ENCODE measurements at places on chromosomes 7 and 10.

GRCh38 chr10:77201135-77202106 is 436.2 kb downstream of the KCNMA1 start:
- no peak for DNase-seq

- peak; percentile 62 for DNase-seq
These were observed 97.7 kb upstream of the EFCAB10 start for GRCh38 chr7:105678811-105679495.

DNA sequence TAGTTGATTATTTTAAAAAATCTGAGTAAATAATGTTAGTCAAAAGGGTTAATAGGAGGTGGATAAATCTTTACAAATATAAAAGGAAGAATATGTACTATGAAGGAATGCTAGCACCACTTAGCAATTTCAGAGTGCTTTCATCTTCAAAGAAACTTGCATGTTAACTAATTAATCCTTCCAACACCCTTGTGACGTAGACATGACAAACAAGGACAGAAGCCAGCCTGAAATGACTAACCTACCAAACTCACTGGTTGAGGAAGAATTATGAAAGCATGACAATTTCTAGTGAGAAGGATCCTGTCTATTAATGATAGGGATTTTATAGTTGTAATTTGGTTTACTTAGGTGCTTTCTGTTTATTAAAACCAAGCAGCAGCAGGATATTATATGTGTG is 468.0 kb upstream of the FZD8 start:
- DNase-seq = no peak

DNA sequence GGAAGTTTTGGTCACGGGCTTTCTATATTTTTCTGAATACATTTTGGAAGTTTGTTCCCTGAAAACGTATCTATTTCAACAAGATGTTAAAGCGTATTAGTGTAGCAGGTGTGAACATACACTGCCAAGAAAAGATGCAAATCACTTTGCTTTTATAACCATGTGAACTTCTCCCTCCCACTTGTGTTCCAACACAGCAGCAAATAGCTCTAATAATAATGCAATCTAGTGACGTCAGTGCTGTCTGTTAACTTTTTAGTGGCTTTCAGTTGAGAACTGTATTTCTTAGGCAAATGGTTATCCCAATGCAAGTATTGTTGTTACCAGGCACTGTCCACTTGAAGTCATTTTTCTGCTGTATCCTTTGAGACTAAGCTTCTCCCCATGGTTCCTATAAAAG is 188.4 kb upstream of the IGFBP3 start:
- no peak for DNase-seq

DNA sequence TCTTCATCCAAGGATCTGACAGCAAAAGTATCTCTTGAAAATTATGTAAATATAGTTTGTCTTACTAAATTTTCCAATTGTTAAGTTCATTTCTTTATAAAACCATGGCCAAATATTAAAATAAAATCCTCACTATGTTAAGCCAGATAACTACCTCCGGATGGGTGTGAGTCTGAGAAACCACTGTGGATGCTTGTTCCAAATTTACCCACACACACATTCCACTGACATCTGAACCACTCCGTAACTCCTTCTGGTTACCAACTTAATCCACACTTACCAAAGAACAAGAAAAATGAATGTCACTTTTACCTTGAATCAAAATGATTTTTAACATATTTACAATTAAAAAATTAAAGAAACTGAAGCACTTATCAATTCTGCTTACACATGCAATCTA is 19.7 kb downstream of the CYTH3 start:
- DNase-seq = no peak

DNA sequence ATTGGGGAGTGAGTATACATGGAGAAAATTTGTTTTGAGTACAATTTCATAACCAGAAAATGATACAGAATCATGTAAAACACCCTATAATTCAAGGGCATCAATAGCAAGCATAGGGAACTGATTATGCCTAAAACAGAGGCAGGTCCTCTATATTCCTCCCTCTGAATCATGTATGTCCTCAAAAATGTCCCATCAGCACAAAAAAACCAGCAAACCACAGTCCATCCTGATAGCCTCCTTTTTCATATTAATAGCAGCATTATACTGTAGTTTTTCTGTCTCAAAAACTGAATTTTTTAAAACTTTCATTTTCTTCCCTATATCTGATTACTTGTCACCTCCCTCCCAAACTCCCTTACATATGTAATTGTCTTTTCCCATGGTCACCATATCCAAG is 1057.3 kb downstream of the CNTNAP2 start:
- DNase-seq = no peak

- no peak for DNase-seq
These were observed at the start of gene TUBAL3 for GRCh38 chr10:5404208-5405041. Gene TUBAL3, minus strand, starts transcription at chr10:5404828. Its CDS starts 36 bp downstream, at chr10:5404792.

DNA sequence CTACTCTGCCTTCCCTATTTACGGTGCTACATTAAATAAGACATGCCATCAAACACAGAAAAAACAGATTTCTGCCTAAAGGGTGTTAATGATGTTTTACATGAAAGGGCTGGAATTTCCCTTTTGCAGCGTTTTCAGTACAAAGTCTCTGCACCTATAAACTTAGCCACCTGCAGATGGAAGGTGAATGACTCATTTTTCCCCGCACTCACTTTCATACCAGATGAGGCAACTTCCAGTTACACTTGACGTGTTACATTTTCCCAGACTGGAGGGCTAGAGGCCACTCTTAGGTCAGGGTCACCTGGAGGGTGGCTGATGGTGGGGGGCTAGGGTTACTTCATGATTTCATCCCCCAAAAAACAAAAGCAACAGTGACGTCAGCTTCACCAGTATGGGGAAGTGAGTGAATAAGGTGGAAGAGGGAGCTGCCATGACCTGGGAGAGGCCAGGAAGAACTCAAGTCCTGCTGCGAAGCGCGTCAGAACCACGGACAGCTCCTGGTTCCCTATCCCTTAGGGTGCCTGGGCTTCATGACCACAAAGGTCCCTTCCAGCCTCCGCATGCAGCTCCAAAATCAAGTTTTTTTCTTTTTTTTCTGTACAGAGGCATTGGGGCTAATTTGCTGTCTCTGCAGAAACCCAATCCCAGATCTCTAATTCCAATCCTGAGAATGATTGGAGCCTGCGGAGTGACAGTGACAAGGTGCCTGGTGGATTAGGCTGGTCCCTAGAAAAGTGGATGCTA is 94.0 kb downstream of the ADARB2 start:
- no peak for DNase-seq

DNA sequence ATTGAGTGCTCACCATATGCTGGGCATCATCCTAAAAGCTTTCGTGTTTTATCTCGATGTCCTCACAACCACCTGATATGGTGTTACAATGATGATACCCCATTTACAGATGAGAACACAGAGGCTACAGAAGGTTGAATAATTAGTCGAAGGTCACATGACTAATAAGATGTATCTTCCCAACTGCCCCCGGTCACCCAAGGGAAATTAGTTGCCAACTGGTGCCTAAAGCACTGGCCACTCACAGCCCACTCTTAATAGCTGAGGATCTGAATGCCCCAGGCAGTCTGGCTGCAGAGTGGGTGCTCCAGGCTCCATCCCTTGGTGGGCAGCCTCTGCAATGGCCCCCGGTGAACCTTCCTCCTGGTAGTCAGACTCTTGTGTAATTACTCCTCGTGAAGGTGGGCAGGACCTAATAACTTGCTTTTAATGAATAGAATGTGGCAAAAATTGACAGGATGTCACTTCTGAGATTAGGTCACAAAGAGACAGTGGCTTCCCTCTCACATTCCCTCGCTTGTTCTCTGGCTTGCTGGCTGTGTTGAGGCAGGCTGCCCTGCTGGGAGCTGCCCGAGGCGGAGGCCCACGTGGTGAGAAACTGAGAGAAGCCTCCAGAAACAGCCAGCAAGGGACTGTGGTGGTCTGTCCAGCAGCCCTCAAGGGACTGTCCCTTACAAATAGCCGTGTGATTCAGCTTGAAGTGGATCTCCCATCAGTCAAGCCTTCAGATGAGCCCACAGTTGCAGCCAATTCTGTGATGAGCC is 109.4 kb downstream of the ARHGAP22 start:
- DNase-seq = no peak

- DNase-seq = no peak
These were observed 15.6 kb downstream of the CXCL12 start for GRCh38 chr10:44369296-44369695.

DNA sequence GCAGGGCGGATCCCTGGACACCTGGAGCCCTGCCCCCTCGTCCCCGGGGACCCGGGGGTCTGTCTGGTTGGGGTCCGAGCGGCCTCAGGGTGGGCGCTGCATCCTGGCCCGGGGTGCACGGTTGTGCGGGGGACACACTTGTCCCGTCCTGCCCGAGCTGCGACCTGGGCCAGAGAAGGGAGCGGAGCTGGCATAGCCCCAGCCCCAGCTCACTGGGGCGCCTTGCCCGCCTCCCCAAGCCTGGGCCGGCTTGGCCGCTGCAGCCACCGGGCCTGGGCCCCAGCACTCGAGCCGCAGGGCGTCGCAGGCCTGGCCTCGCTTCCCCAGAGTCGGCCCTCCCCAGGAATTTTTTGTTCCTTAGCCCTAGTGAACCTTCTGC is 54.5 kb downstream of the GLRX3 start:
- DNase-seq = no peak

GRCh38 chr10:93087846-93088245 is 14.2 kb downstream of the CYP26A1 start:
- DNase-seq = no peak

- no peak for DNase-seq
These were observed 80.6 kb upstream of the GATAD1 start for GRCh38 chr7:92366730-92367129.

DNA sequence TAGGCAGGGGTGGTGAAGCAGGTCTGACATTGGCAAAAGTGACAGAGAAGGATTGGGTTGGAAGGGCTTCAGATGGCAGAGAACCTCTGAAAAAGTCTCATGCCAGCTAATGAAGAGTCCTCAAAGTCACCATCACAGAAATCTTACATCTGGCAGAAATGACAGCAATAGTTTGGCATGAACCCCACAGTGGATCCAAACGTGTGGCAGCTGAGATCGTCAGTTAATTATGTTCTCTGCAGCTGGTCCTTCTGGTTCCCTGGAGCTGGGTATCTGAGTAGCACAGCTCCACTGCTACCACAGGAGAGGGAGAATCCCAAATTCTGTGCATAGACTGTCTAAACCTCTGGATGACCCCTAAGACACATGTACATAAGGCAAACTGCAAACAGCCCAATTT is 73.4 kb downstream of the ALOX5 start:
- no peak for DNase-seq

DNA sequence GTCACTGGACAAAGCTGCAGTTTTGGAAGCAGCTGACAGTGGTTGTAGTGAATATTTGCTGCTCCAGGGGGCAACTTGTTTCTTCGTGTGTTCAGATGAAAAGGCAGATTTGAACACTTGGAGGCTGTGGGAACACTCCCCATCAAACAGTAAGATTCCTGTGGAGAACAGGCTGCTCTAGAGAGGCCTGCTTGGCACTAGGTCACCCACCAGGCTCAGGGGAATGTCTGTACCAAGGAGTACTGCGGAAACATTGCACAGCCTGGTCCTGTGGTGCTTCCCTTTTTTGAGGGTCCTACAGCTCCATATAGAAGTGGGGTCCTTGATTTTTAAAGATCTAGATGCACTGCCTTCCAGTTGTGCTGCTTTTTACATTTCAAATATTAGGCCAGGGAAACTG is 97.5 kb downstream of the CXCL12 start:
- DNase-seq = no peak

DNA sequence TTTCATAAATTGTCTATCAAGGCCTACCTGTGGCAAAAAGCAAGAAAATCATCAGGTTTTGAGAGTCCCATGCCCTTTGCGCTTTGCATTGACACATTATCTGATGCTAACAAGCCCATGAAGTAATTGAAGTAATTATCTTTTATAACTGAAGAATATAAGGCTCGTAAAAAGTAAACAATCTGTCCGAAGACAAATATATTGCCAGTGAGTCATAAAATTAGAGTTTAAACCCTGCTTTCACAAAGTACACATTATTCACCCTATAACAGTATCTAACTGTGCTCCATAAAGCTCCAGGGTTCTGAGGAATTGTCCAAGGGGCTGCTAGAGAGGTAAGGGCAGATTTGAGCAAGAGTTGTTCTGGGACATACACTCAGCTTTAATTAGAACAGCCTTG is 102.3 kb upstream of the PPP1R3A start:
- DNase-seq = no peak

- no peak for DNase-seq
These were observed 92.3 kb downstream of the MAGI2 start for GRCh38 chr7:79361214-79361613.

GRCh38 chr7:140616328-140616727 is 24.3 kb downstream of the DENND2A start:
- no peak for DNase-seq

GRCh38 chr7:67573639-67574038 is 577.0 kb downstream of the TYW1 start:
- no peak for DNase-seq

DNA sequence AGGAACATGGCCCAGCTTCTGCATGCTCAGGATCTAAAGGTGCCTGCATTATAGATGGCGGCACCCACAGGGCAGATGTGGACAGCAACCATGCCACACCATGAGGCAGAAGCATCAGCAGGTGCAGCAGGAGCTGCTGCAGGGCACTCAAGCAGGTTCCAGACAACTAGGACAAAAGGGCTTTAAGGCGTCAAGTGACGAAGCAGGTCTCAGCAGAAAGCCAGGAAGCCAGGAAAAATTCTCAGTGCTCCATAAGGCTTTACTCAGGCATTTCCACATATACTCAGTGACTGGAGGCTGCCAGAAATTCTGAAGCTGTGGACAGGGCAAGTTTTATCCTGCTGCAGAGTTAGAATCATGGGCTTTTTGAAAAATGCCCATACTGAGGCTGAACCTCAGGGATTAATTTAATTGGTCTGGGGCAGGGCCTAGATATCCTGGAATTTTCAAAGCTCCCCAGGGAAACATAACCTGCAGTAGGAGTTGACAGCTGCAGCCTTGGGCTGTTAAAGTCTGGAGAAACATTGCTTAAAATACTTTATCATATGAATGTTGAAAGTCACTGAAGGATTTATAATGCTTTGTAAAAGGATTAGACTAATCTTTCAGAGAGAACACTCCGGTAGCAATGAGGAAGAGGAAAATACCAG is 68.1 kb upstream of the RNF148 start:
- no peak for DNase-seq

GRCh38 chr10:72024596-72024995 is 60.4 kb downstream of the CHST3 start:
- DNase-seq = no peak

GRCh38 chr7:77699056-77699455 is 2.8 kb downstream of the RSBN1L start:
- no peak for DNase-seq

All from breast epithelium (tissue), 4 donors.